GM23338 (cell line): ENCODE measurements at places on chromosomes 12 and 14. TPM values are rescaled to one million over a fixed set of nuclear protein-coding genes. Genes with fewer than 3 reads are reported as not detected.

DNA sequence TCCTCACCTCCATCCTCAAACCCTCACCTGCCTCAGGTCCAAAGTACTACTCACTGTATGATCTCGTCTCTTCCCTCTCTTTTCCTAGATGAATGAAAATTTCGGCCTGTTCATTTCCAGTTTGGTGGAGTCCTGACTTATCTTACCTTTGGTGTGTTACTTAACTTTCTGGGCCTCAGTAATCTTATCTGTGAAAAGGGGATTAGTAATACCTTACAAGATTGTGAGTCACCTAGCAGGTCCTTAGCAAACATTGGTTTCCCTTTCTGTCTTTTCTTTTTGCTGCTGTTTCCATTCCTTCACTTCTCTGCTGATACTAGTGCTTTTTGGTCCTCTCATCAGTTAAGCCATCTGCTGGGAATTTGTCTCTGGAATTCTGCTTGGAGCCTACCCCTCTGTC lies 52.8 kb downstream of the AKAP6 start:
- DNase-seq, result no peak

GRCh38 chr12:1796515-1797010 lies 23.8 kb upstream of the LRTM2 start:
- peak; percentile 51 for DNase-seq

DNA sequence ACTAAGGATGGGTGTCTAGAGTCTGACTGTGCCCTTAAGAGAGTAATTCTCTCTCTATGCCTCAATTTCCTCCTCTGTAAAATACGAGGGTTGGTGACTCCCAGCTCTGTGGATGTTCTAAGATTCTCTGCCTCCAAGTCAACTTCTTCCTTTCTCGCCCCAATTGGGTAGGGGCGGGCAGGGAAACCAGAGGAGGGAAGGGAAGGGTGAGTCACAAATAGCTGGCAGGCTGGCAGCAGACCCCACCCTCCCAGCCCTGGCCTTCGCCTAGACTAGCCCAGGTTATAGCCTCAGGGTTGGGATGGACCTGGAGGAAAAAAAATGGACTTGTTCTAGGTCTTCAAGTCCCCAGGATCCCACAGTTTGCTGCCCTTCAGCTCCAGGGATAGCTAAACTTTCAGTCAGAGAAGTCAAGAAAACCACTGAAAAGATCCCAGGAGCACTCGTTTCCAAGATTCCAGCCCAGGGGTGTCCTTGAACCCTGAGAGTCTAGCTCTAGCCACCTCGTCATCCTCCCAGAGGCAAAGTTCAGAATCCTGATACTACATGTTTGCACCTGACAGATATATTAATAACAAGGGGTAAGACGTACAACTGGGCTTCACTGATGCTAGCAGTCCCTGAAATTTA lies 2.3 kb downstream of the DGKA start:
- no peak for DNase-seq

DNA sequence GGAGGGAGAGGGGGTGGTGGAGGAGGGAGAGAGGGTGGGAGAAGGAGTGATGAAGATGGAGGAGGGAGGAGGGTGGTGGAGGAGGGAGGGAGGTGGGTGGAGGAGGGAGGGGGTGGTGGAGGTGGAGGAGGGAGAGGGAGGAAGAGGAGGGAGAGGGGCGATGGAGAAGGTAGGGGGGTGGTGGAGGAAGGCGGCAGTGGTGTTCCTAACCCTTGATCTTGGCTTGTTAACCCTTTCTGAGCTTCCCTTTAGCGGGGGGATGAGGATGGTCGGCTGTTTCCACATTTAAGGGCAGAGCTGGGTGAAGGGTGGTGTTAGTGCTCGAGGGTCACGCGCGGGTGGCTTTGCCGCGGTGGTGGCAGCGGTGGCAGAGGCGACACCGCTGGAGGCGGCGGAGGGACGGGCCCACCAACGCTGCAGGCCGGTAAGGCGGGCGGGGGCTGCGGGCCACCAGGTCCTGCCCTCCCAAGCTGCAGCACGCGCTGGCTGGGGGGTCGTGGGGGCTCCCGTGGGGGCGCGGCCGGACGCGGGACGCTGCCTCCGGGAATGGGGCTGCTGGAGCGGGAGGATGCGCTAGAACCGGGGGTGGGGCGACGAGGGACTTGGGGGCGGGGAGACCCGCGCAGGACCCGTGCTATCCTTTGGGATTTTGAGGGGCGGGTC lies 156.3 kb downstream of the PTPN11 start:
- DNase-seq, result no peak

DNA sequence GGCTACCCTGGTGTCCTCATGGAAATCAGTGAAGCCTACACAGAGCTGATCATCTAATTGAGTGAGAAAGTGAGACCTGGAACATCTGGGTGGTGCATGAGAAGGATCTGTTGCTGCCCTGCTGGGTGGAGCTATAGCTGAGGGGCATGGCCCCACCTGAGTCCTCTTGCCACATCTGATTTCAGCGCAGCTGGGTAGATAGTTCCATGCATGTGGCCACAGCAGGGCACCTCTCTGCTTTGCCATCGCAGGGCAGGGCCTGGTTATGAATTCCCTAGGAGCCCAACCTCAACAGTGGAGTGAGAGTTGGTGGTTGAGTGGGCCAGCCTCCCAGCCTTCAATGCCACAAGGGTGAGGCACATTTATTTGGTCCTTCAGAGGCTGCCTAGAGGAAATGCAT lies 407.8 kb downstream of the BCL11B start:
- no peak for DNase-seq

Gene OAS2
- total RNA-seq, result not detected in 2 replicates

Gene GRIP1
- 12.7 and 13.7 TPM in 2 replicates for total RNA-seq

Gene POTEG
- total RNA-seq, result not detected in 2 replicates

Gene LHX5
- not detected in 2 replicates for total RNA-seq

Gene DPF3
- total RNA-seq, result 1.0 TPM in 1 of 2 replicates, not detected in the other

Gene MLEC
- total RNA-seq, result 217 and 225 TPM in 2 replicates

Gene RNASE2
- not detected in 2 replicates for total RNA-seq

Gene MARCHF9
- 2.9 and 3.5 TPM in 2 replicates for total RNA-seq

Gene ZC2HC1C
- 0.90 and 3.7 TPM in 2 replicates for total RNA-seq

- DNase-seq, result peak; percentile 58
Measured at GRCh38 chr14:93059917-93060545, 55.7 kb downstream of the ITPK1 start.

GRCh38 chr12:5305886-5306545 lies 125.9 kb upstream of the NTF3 start:
- no peak for DNase-seq

DNA sequence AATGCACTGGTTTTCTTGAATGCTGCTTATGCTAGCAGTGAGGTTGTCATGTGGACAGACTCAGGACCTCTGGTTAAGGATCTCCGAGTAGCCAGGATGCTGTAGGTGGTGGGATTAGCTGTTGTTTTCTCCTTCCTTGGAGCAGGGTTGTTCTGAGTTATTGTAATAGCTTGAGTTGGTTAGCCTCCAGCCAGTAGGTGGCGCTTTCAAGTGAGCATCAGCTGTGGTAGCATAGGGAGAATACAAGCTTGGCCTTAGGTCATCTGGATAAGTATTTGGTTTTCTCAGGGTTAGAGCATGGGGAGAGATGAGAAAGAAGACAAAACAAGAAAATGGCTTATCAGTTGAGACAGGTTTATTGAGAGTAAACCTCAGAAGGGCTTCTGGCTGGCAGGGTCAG lies 299.7 kb upstream of the FBXO33 start:
- DNase-seq, result peak; percentile 60

Gene PLEKHG7
- total RNA-seq, result not detected in 2 replicates

- peak; percentile 57 for DNase-seq
Measured at GRCh38 chr14:91396013-91396660, 21.5 kb downstream of the CCDC88C start.

DNA sequence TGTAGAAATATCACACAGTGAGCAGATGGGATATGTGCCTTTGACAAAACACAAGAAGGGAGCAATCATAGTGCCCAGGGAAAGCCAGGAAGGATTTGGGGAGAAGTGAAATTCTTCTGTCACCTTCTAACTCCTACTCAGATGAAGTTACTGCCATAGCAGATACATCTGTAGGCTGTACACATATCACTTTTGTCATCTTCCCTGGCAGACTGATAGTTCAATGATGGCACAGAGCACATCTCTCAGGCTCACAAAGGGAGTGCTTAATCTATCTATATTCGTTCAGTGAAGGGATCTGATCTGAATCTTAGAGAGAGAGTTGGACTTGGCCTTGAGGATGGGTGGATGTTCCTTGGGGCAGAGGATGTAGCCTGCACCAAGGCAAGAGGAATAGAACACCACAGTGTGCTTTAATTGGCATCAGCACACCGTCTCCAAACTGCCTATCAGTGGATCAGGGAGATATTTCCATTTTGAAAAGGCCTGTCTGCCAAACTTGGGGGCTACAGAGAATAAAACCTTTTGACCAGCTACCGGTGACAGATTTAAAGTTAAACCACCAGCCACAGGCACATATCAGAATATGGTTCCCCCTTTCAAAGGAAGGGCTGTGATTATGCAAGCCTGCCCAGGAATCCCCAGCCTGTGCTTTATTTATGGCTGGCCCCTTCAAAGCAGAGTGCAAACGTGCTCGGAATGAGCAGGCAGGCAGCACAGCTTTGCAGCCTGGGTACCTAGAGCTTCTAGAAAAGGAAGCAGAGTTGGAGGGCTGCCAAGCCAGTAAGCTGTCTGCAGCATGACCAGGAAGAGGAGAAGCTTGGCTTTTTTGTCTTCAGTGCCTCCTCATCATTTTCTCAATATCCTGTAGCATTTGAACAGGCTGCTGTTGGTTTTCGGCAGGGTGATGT lies 165.5 kb upstream of the DYRK2 start:
- no peak for DNase-seq

Gene AKAP5
- total RNA-seq, result 3.2 and 3.4 TPM in 2 replicates

GRCh38 chr14:75141967-75142366 lies 15.1 kb upstream of the NEK9 start:
- peak; percentile 44 for DNase-seq

Gene STAC3
- 1.2 and 3.0 TPM in 2 replicates for total RNA-seq

Gene FGF23
- 0.23 and 0.56 TPM in 2 replicates for total RNA-seq

- peak; percentile 89 for DNase-seq
Measured at GRCh38 chr12:6828781-6829535, 751 bp downstream of the P3H3 start.

DNA sequence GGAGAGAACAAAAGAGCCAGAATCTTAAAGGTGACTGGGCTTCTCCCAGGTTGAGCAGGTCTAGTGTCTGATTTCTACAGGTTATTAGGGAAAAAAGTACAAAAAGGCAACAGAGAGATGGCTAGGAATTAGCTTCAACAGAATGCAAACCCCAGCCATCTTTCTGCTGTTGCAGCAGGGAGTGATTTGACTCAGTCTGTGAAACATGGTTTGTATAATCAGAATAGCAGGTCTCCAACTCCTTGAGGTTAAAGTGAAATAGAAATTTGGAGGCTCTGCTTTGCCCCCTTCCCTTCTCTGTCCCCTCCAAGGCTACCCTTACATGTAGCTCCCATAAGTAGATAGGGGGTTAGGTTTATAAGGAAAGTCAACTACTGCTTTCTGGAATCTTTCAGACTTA lies 105.8 kb downstream of the AKAP6 start:
- DNase-seq, result no peak

Gene TEX52
- total RNA-seq, result not detected in 2 replicates

DNA sequence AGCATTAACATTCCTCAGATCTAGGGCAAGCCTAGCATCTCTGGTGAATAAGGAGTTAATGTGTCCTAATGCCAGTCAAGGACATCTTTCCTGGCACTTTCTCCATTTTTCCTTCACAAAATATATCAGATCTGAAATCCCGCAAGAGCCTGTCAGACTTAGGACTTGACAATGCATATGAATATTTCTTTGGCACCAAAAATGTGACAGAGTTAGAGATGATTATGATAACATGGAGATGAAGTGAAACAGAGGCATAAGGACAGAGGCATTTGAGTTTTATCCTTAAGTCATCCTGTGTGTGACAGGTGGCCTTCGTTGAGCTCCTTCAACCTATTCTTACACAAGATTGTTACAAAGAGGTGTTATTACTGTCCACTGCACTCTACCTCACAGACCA lies 388.0 kb downstream of the EMP1 start:
- no peak for DNase-seq
